ENCODE measurements at places on chromosomes 2 and 18.

- no peak for DNase-seq
Observed at GRCh38 chr2:218859556-218859987, at the start of gene WNT6. TSS of gene WNT6 (plus strand) at chr2:218859805. CDS start at chr2:218860038, 233 bp downstream.

- DNase-seq: no peak
Observed at GRCh38 chr2:161100211-161100895, 59.9 kb upstream of the TANK start.

GRCh38 chr2:28567061-28567471, 71.2 kb downstream of the PLB1 start:
- DNase-seq: no peak

DNA sequence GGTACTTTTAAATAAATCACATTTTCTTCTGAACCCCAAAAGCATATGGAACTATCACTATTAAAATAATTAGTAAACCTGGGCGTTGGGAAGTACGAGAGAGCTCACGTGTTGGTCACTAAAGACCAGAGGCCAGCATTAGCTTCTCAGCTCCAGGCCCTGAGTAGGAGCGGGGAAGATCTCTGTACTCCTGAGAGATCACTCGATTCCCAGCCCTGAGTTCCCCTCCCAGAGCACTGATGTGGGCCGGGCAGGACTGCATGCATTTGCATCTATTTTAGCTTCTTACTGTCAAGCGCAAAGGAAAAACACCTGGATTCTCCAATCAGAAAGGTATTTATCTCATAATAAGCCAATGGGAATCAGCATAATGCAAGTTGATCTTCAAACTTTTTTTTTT, 6.2 kb downstream of the PXDN start:
- DNase-seq: no peak

DNA sequence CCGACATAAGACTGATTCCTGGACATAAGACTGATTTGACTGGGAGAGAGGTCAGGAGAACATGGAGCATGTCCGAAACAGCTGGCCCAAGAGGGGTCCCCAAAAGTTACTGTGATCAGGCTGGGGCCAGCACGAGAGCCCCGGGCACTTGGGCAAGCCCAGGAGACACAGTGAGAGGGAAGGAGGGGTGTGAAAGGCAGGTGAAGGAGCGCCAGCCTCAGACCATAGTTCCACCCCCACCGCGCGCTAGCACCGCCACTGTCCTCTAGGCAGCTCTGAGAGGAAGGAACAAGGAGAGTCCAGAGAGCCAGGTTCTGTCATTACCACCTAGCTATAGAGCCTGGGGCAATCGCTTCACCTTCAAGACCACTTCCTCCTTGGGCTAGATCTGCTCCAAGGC, 78.2 kb upstream of the DAPL1 start:
- no peak for DNase-seq

DNA sequence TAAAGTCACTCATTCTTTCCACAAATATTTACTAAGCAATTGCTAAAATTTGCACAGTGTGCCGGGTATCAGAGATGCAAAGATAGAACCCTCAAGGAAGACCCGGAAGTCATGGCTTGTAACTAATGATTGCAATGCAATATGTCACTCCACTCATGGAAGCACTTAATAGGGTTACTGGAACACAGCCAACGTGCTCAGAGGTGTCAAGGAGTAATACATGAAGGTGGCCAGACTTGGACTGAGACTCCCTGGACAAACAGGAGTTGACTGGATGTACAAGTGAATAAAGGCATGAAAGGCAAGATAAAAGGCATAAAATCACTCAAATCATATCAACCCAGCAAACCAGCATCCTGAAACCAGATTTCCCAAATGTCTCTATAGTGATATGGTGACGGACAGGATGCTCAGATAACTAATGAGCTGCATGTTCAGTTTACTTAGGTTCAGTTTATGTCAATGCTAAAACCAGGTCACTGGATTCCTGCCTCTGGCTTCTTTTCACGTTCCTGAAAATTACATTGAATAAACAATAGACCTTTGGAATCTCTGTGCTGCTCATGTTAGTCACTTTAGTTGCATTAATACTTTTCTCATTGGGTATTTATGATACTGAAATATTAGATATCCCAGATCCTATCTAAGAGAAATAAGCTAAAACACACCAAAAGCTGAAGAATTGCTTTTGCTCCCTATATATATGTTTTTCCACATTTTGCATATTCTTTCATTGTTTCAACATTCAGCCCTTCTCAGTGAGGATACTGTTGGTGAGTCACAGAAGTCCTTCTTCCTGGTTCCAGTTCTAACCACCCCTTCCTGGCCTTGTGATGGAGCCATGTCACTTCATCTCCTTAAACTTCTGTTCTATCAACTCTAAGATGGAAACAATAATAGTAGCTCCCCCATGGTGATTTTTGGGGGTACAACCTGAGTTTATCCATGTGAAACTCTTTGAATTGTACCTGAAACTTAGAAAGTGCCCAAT, 688.9 kb upstream of the ID2 start:
- no peak for DNase-seq

DNA sequence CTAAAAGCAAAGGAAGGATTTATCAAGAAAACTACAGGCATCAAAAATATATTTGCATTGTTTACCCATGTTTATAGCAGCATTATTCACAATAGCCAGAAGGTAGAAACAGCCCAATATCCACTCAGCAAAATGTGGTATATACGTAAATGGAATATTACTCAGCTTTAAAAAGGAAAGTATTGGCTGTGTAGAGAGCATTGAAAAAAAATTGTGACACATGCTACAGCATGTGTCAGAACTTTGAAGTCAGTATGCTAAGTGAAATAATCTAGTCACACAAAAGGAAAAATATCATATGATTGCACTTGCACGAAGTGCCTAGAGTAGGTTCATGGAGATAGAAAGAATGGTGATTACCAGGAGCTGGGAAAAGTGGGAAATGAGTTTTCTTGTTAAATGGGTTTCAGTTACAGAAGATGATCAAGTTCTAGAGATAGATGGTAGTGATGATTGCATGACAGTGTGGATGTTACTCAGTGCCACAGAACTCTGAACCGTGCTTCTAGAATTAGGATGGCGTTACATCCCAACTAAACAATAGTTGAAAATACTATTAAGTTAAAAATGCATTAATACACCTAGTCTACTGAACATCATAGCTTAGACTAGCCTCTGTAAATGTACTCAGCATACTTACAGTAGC, 20.1 kb downstream of the ANKRD12 start:
- no peak for DNase-seq

GRCh38 chr2:30226144-30227032, 4.9 kb upstream of the LBH start:
- DNase-seq: no peak

DNA sequence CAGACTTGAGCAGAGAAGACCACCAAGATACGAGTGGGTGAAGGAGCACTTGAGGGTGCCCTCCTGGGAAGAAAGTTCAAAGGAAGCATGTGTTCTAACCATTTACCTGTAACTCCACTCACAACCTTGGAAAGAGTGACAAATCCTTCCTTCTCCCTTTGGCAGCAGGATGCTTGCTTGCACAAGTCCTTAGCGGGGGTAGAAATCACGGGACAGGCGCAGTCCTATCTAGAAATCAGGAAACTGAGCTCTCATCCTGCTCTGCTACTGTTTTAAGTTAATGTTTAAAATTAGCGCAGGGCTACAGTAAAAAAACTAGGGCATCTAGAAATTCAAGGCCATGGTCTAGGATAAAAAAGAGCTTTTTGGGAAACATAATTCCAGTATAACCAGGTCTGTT, 100.9 kb upstream of the PTPRM start:
- DNase-seq: no peak

GRCh38 chr18:60024857-60025256, 125.1 kb downstream of the PMAIP1 start:
- DNase-seq: no peak

GRCh38 chr2:239225371-239225851, 175.4 kb downstream of the HDAC4 start:
- no peak for DNase-seq

- peak; percentile 70 for DNase-seq
Observed at GRCh38 chr2:235135990-235136561, 184.3 kb downstream of the SH3BP4 start.

DNA sequence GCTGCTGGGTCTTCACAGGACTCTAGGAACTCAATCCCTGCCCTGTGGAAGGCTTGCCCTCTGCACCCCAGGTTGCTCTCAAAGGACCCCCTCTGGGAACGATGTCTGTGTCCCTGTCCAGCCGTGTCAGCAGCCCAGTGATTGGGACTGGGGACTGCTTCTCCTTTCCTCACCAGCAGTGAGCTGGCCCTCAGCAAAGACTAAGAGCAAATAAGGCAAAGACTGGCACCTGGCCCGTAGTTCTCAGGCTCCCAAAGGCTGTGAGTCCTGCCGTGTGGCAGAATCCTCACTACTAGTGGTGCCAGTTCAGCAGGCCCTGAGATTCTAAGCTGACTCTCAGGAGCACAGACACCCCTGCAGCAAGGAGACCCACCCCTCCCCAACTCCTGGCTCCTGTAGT, 47.8 kb downstream of the TMEM163 start:
- DNase-seq: no peak

GRCh38 chr2:238207006-238207405, 3.5 kb upstream of the ILKAP start:
- no peak for DNase-seq

DNA sequence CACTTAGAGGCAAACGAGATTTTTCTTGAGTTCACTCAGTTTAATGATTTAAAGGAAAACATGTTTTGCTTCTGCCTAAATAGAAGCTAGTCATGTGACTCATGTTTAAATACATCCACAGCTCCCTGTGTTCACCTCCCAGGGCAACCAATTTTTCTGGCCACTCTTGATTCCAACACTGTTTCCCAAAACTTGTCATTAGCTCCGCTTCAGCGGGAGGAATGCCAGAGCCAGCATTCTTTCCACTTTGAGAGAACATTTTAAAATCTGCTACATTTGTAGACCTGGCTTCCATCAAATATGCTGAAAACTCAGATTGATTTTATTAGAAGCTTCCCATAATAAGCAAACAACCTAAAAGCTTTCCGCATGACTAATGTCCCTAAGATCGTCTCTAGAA, 2.8 kb upstream of the CYS1 start:
- no peak for DNase-seq

GRCh38 chr2:829047-829446, 121.6 kb upstream of the SNTG2 start:
- DNase-seq: no peak

GRCh38 chr18:31680433-31680811, 4.0 kb downstream of the B4GALT6 start:
- no peak for DNase-seq

DNA sequence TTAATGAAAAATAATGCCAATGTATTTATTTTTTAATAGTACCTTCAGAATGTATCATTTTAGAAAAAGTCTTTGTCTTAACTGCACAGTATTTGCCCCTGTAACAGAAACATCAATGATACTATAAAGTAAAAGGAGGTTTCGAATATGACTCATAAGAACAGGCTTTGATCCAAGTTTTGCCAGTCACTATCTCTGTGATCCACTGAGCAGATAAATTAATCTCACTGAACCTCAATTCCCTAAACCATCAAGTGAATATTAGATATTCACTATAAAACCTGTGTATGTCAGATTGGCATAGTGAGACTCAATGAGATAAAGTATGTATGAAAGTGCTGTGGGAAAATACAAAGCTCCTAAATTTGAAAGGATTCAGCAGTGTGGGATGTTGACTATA, 292.1 kb downstream of the EXOC6B start:
- no peak for DNase-seq

DNA sequence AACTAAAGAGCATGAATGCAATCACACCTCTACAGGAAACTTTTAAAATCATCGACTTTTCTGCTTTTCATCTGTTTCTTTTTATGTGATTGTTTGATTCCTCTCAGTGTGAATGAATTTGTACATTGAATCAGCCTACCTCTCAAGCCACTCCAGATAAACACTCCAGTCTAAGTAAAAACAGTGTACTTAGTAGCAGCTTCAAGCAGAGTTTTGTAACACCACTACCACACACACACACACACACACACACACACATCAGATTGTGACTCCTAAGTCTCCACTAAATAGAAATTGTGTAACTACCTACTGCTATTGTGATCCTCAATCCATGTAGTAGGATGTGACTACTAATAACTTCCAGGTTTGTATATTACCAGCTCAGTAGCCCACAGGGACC, 65.3 kb upstream of the EPB41L5 start:
- DNase-seq: no peak

DNA sequence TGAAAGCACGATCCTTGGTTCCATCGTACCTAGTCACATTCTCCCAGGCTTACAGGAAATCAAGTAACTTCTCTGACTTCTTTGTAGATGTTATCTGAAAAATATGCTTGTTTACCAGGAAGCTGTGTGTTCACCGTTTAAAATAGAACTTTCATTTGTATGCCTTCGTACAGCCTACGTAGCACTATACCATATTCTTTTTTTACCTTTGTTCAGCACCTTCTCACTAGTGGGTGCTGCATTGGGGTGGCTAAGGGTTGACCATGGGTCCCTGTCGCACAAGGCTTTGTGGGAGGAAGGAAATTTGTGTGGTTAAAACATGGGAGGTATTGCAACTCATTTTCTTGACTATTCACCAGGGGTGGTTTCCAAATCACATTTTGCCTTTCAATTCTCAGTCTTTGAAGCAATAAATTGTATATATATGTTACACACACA, 16.6 kb downstream of the MALT1 start:
- DNase-seq: no peak

GRCh38 chr2:16326711-16327300, 338.8 kb downstream of the CYRIA start:
- DNase-seq: no peak

DNA sequence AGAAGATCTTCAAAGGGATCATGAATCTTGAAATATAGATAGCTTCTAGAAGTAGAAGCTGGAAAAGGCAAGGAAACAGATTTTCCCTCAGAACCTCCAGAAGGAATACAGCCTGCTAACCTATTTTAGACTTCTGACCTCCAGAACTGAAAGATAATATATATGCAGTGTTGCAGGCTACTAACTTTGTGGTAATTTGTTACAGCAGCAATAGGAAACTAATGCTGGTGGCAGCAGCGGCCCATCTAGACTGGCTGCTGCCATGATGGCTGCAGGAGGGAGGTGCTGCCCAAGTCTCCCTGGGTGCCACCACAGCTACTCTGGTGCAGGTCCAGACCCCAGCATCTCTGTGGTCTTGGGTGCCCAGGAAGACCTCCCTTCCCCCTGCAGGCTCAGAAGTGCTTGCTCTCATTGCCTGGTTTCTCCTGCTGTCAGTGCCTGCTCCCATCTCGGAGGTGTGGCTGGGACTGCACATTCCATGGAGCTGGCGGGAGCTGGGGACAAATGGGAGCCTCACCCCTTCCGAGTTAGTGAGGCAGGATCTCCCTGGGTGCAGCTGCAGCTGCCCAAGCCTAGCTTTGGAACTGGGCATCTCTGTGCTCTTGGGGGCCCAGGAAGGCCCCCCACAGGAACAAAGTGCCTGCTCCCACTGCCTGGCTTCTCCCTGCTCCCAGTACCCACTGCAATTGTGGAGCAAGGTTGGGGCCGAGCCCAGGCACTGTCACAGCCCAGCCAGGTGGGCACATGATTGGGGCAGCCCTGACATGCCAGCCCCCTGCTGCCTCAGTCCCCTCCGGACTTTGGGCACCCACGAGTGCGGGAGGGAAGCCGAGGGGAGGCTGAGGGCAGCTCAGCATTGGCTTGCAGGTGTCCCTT, 18.1 kb upstream of the CCDC88A start:
- no peak for DNase-seq
